SK-MEL-5 (cell line): ENCODE measurements at places on chromosomes 5 and 9.

DNA sequence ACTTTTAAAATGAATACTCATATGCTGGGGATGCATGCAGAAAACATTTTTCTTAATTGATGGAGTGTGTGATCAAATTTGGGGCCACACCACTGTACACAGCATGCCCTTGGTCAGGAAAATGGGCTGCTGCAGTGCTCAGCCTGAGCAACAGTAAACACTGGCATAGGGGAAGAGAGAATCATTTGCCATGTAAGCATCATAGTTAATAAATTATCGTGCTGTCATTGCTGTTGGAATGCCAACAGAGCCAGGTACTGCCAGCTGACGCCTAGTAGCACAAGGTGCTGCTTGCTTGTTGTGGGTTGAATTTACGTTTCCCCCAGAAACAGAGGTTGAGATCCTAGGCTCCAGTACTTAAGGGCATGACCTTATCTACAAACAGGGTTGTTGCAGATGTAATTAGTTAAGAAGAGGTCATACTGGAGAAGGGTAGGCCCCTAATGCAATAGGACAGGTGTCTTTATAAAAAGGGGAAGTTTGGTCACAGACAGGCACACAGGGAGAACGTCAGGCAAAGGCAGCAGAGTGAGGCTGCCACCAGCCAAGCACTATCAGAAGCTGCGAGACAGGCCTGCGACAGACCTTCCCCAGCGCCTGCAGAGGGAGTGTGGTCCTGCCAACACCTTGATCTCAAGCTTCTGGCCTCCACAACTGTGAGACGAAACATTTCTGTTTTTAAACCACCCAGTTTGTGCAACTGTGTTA lies 25.3 kb downstream of the DAP start:
- no peak for DNase-seq

DNA sequence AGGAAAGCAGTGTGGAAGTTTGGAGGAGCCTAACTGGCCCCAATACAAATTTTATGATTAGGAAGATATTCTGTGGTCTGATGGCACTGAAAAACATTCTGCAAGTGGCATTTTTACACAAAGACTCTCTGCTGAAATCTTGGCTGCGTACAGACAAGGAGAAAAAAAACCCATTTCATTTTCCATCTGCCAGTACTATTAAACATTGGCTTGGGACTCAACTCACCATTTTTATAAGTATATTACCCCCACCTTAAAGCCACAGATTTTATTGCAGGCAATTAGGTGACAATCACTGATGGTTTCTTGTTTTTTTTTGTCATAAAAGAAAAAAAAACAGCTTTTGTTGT lies 206.9 kb downstream of the PTTG1 start:
- DNase-seq, result no peak

- peak; percentile 54 for DNase-seq
These were observed 1.0 kb downstream of the FOXE1 start for GRCh38 chr9:97853844-97854695.

DNA sequence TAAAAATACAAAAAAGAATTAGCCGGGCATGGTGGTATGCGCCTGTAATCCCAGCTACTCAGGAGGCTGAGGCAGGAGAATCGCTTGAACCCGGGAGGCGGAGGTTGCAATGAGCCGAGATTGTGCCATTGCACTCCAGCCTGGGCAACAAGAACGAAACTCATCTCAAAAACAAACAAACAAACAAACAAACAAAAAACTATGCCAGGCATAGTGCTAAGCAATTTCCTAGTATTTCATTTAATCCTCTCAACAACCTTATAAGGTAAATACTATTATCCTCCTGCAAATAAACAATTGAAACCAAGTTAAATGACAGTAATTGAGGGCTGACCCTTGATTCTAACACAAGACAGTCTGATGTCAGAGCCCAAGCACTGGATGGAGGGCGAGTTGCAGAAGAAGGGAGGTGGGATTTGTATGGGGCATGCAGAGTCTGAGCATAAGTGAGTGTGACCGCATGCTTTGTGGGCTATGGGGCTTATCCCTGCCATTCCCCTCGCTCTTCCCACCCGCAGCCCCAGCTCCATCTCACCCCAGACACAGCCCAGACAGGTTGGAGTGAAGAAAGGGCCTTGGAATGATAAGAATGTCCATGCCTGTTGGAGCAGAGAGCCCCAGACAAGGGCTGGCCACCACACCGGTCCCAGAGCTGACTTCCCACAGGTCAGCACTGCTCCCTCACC lies 24.3 kb upstream of the RPS14 start:
- no peak for DNase-seq

GRCh38 chr9:94213511-94214124 lies 45.5 kb upstream of the ZNF169 start:
- peak; percentile 86 for DNase-seq

DNA sequence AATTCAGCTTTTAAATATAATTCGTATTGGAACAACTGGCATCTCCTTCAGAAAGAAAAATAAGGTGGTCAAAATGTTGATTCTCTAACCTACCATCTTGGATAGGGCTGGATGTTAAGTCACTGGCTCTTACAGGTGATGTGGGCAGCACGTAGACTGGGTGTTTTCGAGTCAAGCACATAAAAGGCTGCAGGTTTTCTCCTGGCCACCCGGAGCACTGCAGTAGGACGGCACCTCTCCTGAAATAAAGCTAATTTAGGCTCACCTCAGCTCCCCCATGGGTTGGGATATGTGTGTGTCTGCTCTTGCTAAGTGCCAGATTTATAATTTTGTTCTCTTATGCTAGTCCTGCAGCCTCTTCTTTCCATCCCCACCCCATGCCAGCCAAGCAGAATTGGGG lies 80.3 kb downstream of the IQGAP2 start:
- DNase-seq, result no peak

DNA sequence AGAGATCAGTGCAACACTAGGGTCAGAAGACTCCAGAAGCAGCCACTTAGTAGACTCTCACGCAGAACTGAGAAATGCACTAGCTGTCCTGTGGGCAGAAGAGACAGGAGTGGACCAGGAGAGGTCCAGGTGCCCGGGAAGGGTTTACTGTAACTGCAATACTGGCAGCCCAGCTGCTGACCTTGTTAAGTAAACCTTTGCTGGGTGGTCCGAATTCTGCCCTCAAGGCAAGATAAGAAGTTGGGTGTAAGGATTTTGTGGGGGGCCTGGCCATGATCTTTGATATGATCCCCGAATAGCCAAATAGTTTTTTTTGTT lies 91.3 kb downstream of the PDE6A start:
- no peak for DNase-seq

DNA sequence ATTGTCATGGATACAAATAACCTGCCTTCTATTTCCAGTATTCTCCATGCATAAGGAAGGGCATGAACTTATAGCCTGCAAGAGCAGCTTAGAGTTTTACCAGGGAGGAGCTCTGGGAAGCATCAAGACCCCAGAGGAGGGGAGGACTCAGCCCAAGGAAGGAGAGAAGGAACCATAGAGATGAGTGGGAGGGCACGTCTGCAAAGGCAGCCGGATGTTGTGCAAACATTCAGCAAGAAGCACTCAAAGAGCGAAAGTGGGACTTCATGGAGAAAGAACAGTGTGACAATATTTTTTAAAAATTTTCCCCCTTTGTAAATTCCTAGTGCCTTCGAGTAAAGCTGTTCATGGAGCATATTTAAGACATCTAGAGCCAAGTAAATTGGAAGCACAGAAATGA lies 270.1 kb upstream of the PTGER4 start:
- DNase-seq, result no peak

DNA sequence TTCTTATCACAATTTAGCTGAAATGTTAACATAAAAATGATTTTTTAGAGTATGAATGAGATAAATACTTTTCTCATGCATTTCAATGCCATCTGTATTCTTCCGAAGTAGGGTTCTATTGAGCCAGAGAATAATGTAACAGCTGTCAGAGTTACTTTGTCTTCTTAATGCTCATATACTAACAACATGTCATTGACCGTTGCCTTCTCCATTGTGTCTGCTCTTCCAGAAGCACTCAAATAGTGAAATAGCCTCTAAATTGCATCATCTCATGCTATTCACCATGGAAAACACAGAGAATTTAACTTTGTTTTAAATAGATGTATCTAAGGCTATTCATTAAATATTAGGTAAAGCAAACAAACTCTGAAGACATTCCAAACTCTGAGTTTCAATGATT lies 1875.9 kb upstream of the CDH9 start:
- no peak for DNase-seq

GRCh38 chr9:88534456-88535225 lies at the start of gene NXNL2:
Gene NXNL2 (plus strand): TSS chr9:88535178. CDS start chr9:88535435, 257 bp downstream.
- peak; percentile 67 for DNase-seq

- DNase-seq, result peak; percentile 34
These were observed 64.7 kb downstream of the GGTA1 start for GRCh38 chr9:121434969-121435368.

GRCh38 chr5:35205186-35205585 lies 25.1 kb downstream of the PRLR start:
- DNase-seq, result no peak

- DNase-seq, result no peak
These were observed 117.0 kb upstream of the BOD1 start for GRCh38 chr5:173733425-173733824.

- no peak for DNase-seq
These were observed 244.6 kb downstream of the DMRT2 start for GRCh38 chr9:1294641-1295258.

DNA sequence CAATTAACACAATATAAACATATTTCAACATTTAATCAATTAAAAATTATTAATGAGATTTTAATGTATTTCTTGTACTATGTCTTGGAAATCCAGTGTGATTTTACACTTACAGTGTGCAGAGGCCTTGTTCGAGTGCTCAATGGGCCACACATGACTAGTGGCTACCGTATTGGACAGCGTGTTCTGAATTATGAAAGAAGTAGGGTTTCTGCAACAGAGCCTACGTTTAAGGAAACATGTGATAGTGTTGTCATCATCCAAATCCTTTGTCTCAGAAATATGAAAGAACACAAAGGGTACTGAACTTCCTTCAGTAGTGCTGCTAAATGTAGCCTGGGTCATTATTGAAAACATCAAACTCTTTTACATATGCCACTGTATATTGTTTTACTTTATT lies 29.5 kb downstream of the NPR3 start:
- peak; percentile 31 for DNase-seq

DNA sequence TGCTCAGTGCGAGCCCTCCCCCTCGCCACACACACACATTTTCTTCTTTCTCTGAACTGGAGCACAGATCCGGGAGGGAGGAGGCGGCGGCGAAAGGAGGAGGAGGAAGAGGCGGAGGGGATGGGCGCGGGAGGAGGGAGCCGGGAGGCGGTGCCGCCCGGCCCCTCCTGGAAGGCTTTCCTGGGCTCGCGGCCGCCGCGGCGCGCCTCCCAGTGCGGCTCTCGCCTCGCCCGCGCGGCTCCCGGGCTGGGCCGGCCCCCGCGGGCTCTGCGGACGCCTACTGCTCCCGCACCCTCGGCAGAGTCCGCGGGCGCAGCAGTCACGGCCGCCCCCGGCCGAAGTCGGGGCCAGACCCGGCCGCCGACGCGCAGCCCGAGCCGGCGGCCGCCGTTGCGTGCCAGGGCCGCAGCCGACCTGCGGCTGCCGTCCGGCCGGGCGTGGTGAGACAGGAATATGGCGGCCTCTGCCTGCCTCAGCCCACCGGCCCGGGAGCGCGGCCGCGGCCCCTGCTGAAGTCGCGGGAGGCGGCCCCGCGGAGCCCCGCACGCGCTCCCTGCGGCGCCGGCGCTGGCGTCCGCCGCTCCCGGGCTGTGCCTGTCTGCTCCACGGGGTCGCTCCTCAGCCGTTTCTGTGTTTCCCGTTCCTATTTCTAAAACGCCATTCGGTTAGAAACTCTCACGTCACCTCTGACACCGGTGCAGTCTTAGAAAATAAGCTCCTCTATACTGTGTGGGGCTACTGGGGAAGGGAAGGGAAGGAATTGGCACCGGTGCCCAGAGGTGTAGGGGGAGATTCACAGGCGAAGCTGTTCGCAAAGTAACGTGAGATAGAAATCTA lies 500 bp upstream of the GNAQ start:
- peak; percentile 93 for DNase-seq

DNA sequence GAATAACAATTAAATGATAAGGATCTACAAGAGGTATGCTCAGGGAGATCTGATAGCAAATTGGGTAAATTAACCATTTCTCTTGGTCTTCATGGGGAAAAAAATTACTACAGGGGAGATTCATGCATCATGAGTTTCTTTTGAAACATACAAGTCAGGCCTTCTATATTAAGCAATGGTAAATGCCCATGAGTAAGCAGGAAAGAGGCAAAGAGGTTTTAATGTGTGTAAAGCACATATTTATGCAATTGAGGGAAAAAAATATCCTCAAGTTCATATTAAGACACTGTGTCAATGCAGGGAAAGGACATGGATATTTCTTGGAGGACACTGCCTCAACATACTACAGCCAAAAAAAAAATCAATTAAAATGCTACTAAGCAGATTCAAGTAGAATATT lies 73.4 kb upstream of the NR4A3 start:
- no peak for DNase-seq

GRCh38 chr5:27594141-27594540 lies 555.8 kb upstream of the CDH9 start:
- DNase-seq, result no peak

DNA sequence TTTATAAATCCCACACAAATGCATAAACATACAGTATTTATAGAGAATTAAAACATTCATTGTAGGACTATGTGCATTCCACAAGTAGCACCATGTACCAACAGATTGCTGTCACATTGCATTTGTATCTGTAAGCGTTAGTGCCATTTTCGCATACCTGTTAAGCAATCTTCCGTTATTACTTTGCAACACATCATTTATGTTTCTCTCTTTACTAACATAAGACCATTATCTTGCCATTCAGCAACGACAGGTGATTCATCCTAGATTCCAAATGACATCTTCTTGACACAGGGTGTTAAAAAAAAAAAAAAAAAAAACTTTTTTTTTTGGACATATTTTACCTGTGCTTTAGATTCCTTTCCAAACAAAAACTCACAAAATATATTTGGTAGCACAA lies 511.8 kb downstream of the ELAVL2 start:
- DNase-seq, result no peak

DNA sequence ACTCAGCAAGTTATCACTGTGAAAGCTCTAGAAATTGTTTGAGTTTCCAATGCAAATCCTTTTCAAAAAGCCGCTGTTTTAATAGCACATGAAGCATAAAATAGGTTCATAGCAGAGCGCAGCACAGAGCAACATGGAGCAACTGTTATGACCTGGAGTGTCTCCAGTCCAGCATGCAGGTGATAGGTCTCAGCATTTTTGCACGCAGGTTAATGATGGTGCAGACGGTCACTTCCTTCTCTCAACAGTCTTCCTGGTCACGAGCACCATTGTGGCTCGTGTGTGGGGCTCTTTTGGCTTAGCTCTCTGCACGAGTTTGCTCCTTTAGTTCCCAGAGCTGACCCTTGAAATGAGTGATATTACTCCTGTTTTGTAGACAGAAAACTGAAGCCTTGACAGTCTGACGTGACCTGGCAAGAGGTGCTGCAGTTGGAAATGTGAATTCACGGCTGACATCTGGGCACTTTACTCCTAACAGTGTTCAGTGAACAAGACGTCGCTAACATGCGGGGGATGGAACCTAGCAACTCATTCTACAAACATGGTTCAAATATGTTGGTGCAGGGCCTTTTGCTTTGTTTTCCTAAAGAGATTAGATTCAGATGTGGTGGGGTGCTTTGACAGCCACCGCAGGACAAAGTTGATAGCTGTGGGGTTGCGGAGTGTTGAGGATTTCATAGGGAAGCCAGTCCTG lies 10.0 kb downstream of the TENT4A start:
- no peak for DNase-seq
